ENCODE measurements at places on chromosomes 2 and 18.
A peak's percentile ranks its signal among the peaks of the same experiment; 100 is the strongest.

GRCh38 chr2:28439763-28440162 lies 47.1 kb downstream of the FOSL2 start:
- no peak for DNase-seq

GRCh38 chr2:23419171-23420090 lies 34.5 kb downstream of the KLHL29 start:
- no peak for DNase-seq

GRCh38 chr2:27992787-27993401 lies 102.4 kb downstream of the BABAM2 start:
- DNase-seq: peak; percentile 17

GRCh38 chr18:63439334-63439733 lies 17.1 kb upstream of the VPS4B start:
- DNase-seq: peak; percentile 10

GRCh38 chr18:58544179-58544578 lies 84.7 kb downstream of the ALPK2 start:
- DNase-seq: no peak

- DNase-seq: no peak
These were observed 5.7 kb downstream of the SERPINB8 start for GRCh38 chr18:63975628-63976027.

- DNase-seq: no peak
These were observed 240.3 kb downstream of the LRATD1 start for GRCh38 chr2:14872779-14873325.

GRCh38 chr2:71317060-71317459 lies 14.5 kb upstream of the ZNF638 start:
- no peak for DNase-seq

DNA sequence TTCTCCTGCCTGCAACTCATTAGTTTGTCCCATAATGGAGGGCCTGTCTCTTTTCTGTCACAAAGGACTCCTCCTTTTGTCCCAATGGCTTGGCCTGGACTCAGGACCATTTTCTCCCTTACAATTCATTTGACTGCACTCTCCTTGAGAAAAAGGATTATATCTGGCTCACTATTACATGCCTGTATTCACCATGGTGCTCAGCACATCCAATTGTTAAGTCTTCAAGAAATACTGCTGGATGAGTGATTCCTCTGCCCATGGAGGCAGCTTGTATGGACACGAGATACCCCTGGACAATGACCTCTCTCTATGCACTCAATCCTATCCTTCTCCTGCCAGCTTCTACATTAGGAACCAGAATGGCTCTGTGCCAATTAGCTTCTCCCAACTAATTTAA lies 47.0 kb downstream of the CHST9 start:
- DNase-seq: no peak

DNA sequence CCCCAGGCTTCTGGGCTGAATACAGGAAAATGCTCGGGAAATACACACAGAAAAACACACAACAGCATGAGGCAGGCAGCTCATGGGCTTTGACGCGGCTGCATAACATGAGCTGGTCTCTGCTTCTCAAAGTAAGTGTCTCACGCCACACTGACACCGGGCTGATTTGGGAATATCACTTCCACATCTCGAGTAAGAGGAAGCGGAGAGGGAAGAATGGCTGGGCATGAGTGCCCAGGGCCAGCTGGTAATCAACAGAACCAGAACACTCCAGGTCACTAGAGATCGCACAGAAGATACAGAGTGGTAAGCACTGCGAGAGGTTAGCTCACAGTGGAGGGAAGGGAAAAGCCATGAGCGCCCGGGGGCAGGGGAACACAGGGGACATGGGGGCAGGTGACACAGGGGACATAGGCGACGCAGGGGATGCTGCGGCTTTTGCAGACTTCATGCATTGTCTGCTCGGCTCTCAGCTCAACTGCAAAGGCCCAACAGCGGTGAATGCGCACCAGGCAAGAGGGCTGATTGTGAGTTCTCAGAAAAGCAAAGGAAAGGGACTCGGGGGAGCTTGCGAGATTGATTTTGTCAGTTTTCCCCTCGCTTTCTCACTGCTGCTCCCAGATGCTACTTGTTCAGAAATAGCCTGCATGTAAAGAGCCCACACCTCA lies 141.4 kb downstream of the MBP start:
- no peak for DNase-seq

DNA sequence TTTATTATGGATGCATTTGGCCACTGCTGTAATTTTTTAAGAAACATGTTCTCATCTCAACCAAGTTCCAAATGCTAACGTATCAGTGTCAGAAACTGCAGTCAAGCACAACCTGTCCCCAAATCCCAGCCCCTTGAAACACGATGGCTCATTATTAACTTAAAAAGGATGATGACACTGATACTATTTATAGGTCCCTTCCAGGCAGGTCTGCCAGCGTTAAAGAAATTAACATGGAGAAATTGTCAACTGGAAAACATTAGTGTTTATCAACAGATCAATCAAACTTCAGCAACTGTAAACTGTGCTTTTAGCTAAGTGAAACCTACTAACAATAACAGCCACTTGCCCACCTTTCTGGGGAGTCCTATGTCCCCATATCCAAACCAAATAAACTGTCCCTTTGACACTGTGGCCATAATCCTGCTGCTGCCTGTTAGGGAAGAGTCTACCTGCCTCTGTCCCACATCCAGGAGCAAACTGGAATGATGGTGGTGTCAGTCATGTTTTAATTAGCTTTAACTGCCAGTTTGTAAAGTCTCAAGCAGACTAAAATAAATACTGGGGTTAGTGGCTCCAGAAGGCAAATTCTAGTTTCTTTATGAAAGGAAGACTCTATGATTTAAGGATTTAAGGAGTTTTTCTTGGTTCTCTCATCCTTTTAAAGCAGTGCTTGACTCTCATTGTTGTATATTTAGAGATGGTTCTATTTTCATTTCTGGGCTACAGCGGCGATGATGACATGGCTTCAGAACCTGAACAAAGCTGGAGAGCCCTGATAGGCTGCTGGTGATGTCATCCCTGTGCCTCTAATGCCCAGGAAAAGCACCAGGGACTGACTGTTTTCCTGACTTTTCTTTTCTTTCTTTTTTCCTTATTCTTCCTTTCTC lies 583.6 kb upstream of the PIK3C3 start:
- no peak for DNase-seq

- no peak for DNase-seq
These were observed 37.6 kb upstream of the CD226 start for GRCh38 chr18:69985239-69985638.

DNA sequence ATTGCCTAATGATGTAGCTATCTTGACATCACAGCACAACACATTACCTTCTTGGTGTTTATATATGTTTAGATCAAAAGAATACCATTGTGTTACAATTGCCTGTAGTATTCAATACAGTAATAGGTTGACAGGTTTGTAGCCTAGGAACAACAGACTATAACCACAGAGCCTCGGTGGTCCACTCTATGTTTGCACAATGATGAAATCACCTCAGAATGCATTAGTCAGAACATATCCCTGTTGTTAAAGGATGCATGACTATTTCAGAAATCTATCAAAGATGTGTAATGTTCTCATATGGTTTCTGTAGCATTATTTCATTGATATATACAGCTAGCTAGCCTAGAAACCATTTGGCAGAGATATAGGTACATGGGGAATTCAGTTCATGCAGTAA lies 8.9 kb downstream of the METTL5 start:
- peak; percentile 73 for DNase-seq

DNA sequence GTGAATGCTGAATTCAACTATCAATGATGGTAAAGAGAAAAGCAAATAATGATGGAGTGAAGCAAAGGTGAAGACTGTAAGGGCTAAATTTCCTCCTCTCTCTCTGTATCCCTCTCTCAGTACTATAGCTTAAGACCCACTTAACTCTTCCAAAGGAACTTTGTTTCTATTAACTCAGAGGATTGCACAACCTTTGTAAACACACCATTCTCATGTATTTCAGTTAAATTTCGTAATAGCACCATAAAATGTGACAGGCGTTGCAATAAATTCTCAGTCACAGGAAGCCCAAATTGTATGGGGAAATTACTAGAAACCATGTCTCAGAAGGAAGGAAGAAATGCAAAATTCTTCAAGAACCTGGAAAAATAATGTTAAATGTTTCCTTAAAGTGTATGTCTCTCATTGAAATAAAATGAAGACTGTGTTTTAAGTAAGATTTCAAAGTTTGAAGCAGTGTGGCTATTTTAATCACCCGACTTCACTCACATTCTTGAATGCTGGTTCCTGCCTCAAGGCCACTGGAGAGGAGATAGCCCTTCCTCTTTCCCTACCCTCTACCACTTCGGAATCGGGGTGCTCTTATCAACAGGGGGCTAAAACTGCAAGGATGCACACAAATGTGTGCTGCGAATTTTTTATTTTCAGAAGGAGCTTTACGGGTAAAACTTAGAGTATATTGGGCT lies 112.1 kb downstream of the FTCDNL1 start:
- DNase-seq: no peak

DNA sequence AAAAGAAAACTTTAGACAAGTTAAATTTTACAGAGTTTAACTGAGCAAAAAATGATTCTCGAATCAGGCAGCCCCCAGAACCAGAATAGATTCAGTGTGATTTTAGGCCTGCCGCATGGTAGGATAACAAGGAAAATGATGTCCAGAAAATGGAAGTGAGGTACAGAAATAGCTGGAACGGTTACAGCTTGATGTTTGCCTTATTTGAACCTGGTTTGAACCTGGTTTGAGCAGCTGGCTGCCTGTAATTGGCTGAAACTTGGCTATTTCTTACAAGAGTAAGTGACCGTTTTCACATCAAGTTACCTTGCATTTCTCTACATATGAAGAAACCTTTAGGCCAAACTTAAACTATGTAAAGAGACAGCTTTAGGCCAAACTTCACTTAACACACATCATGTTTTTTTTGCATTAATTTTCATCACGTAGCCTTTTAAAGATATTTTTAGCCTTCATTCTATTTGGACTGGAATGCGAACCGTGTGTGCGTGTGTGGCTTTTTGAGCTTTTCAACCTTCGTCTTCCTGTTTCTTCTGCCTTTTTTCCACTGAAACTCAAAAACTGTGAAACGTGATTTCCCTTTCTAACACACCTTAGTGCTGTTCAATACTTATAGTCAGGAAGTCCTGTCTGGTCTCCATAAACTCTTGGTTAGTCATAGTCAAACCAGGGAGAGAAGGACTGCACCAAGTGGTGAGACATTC lies 4.5 kb upstream of the POLE4 start:
- DNase-seq: no peak

DNA sequence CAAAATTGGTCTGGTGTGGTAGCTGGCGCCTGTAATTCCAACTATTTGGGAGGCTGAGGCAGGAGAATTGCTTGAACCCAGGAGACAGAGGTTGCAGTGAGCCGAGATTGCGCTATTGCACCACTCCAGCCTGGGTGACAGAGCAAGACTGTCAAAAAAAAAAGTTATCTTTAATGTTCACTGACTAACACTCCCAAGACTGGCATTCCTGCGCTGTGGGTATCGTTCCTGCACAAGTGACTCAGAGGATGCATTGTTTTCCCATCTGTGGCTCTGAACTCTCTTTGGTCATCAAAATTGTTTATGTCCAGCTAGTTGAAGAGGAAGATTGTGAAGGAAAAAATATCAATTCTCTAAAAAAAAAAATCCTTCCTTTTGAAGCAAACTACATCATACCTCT lies 539.0 kb downstream of the SOX11 start:
- DNase-seq: no peak

GRCh38 chr2:122414902-122415301 lies 659.5 kb downstream of the TSN start:
- no peak for DNase-seq

GRCh38 chr2:111952871-111953452 lies 54.6 kb downstream of the MERTK start:
- no peak for DNase-seq

DNA sequence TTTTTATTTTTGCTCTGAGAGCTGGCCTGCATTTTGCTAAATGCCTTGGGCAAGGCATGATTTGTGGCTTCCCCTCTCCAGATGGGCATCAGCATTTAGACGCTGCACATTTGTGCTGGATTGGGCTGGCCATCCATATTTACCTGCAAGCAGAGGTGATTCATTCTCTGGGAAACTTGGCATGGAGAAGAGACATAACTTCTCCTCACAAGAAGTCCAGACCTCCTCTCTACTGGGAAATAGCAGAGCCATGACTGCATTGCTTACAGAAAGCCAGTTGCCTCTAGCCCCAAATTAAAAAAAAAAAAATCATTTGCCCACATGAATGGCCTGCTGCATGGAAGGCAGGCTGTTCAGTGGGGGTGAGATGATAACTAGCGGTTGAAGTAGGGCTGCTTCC lies 120.1 kb downstream of the ACTR3 start:
- no peak for DNase-seq

- DNase-seq: peak; percentile 61
These were observed 37.7 kb downstream of the BCL11A start for GRCh38 chr2:60515721-60516226.

DNA sequence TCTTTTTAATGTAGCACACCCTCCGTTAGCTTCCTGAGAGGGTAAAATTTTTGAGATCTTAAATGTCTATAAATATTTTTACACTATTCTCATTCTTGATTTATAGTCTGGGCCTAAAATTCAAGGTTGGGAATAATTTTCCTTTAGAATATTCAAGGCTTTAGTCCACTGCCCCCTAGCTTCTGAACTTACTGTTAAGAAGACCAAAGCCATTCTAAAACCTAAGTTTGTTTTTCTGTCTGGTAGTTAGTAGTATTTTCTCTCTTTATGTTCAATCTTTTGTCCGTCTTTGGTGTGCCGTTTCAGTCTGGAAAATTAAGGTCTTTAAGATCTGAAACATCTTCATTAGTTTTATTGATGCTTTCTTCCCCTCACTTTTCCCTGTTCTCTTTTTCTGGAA lies 14.5 kb downstream of the OSBPL6 start:
- no peak for DNase-seq

DNA sequence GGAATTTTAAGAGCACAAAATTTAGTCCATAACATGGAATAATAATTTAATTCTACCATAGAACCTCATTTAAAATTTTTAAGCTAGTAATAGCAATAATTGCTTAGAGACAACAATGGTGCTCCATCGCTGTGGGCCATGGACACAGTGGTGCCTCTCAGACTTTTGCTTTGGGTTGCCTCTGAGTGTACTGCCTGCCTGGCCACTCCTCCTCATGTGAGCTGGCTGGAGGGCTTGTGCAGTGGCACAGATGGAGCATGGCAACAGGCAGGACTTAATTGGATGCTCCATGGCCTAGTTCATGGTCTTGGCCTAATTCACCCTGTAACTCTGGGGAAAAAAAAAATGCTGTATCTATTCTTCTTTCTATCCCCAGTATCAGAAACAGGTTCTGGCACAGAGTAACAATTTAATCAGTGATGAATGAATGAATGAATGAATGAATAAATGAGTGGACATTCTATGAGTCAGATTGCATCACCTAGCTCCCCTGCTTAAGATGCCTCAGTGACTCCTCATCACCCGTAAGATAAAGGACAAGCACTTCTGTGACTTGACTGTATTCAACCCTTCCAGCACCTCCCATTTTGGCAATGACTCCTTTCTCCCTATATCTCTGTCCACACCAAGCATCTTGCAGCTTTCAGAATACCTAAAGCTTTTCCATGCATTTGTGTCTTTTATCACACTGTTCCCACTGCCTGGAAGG lies 211.8 kb upstream of the SLC14A2 start:
- DNase-seq: no peak

- DNase-seq: no peak
These were observed 68.5 kb downstream of the TMEM18 start for GRCh38 chr2:608711-609110.
